T1000 (cell line): ENCODE measurements at places on chromosomes 11 and 22.

- no peak for DNase-seq
These were observed 80.7 kb downstream of the JRKL start for GRCh38 chr11:96470521-96470920.

DNA sequence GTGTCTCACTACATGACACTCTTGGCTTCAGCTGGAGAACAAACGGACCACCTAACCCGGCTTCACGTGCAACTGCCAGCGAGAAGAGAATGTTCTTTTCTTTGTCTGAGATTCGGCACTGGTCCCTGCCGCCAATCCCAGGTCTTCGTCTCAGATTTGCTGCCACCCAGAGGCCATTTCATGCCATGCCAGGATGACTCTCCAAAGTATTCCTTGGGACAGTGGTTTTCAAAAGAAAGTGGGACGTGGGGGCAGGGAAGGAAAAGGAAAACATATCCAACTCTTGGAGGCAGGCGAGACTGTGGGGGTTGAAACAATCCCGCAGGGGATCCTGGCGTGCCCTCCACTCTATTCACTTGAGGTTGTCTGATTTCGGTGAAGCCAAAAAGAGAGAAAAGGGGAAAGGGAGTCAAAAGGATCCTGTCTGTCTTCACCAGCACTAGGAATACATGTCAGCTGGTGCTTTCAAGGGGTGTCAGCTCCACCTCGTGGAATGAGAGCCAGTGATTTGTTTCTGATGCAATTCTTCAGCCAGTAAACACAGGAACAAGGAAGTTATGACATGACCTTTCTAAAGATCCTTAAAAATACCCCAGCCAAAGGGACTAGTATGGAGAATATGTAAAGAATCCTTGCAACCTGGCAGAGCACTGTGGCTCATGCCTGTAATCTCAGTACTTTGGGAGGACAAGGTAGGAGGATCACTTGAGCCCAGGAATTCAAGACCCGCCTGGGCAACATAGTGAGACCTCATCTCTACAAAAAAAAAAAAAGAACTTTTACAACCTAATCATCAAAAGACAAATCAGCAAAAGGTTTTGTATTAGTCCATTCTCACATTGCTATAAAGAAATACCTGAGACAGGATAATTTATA is 41.0 kb upstream of the APLNR start:
- peak; percentile 67 for DNase-seq

- DNase-seq = no peak
These were observed 11.0 kb upstream of the MRPL17 start for GRCh38 chr11:6694229-6694535.

- no peak for DNase-seq
These were observed 3.2 kb upstream of the KCNE3 start for GRCh38 chr11:74470526-74470925.

- no peak for DNase-seq
These were observed 19.4 kb upstream of the SPATA19 start for GRCh38 chr11:133864756-133865155.

- DNase-seq = no peak
These were observed 1.1 kb upstream of the MTMR2 start for GRCh38 chr11:95925011-95925410.

- no peak for DNase-seq
These were observed 13.9 kb upstream of the KCTD17 start for GRCh38 chr22:37037669-37038068.

GRCh38 chr11:112128483-112129121 is 35.3 kb downstream of the IL18 start:
- peak; percentile 18 for DNase-seq

- DNase-seq = no peak
These were observed 111.2 kb upstream of the ALX4 start for GRCh38 chr11:44421090-44421675.

DNA sequence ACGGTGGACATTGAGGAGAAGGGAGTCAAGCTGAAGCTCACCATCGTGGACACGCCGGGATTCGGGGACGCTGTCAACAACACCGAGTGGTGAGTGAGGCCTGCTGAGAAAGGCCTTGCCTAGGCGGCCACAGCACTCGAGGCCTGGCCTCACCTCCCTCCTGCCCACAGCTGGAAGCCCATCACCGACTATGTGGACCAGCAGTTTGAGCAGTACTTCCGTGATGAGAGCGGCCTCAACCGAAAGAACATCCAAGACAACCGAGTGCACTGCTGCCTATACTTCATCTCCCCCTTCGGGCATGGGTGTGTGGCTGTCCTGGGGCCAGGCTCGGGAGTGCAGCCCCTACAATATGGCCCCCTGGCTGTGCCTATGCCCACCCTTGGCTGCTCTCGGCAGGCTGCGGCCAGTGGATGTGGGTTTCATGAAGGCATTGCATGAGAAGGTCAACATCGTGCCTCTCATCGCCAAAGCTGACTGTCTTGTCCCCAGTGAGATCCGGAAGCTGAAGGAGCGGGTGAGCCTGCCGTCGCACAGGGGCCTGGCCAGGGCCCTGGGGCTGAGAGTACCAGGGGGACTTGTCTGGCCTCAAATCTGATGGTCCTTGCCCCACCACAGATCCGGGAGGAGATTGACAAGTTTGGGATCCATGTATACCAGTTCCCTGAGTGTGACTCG is 3.0 kb upstream of the GP1BB start:
- DNase-seq = no peak

- no peak for DNase-seq
These were observed 15.0 kb downstream of the TEAD1 start for GRCh38 chr11:12689029-12689755.

- DNase-seq = no peak
These were observed 496 bp downstream of the EHBP1L1 start for GRCh38 chr11:65576232-65576866.

- no peak for DNase-seq
These were observed 126.9 kb downstream of the CEP164 start for GRCh38 chr11:117454564-117454917.

GRCh38 chr22:26748845-26749244 is 91.5 kb downstream of the MIAT start:
- DNase-seq = no peak

DNA sequence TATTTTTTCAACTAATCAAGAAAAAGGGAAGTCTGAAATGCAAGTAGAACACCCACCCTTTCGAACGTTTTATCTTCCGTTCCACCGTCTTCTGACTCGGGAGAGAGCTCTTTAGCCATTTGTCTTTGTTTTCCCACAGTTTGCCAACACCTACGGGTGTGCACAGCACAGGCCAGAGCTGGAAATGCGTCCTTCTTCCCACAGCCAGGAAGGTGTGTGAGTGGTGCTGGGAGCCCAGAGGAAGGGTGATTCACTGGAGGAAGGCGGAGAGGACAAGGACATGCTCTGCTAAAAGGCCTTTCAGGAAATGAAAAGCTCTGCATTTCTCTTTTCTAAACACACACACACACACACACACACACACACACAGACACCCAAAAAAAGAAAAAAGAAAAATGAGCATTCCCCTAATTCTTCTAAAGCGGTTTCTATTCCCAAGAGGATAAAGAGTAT is 18.5 kb downstream of the ENDOD1 start:
- no peak for DNase-seq

GRCh38 chr22:36349726-36350125 is 38.0 kb downstream of the MYH9 start:
- no peak for DNase-seq

- no peak for DNase-seq
These were observed 4.9 kb upstream of the CCDC86 start for GRCh38 chr11:60836866-60837515.

- DNase-seq = no peak
These were observed 24.1 kb upstream of the CELSR1 start for GRCh38 chr22:46561435-46561905.

GRCh38 chr11:11406652-11407051 is 53.6 kb upstream of the CSNK2A3 start:
- DNase-seq = no peak

DNA sequence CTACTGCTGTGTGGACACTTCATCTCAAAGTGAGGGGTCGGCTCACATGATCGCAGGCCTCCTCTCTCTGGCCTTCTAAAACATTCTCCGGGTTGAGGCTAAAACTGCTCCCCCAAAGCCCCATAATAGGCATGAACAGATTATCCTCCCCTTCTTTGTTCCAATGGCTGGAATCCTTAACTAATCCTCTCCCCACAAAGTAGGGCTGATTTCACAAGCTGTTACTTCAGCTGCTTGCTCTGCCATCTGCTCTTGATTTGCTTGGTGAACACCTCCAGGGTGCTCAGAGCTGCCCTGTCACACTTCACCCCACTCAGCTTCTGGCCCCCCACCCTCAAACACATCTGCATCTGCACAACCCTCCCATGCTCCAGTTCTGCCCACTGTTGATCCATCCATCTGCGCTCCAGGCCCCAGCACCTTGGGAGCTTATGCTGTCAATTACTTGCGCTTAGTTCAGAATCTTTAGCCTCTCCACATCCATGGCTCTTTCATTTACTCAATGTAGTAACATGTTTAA is 173.1 kb upstream of the API5 start:
- no peak for DNase-seq

GRCh38 chr22:49087198-49087597 is 740.5 kb downstream of the BRD1 start:
- no peak for DNase-seq

DNA sequence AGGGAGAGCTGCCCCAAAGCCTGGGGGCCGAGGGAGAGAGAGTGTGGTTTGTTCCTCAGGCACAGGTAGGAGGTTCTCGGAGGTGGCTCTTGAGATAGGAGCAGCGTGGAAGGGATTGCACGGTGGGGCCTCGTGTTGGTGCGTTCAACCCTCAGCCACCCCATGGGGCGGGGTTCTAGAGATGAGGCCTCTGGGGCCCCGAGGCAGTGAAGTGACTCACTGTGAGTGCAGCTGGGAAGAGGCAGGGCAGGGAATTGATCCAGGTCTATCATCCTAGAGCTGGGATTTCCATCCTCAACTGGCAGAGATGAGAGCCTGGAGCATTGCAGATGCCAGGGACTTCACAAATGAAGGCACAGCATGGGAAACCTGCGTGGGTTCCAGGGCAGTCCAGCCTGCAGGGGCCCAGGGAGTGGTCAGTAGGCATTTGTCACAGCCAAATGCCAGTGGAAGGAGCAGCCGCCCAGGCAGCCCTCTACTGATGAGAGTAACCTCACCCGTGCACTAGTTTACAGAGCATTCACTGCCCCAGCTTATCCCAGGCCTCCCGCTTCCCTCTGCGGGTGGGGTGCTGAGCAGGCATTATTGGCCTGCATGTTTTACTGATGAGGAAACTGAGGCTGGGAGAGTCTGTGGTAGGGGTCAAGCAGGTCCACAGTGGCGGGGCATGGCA is 5.1 kb upstream of the SMARCB1 start:
- peak; percentile 73 for DNase-seq

DNA sequence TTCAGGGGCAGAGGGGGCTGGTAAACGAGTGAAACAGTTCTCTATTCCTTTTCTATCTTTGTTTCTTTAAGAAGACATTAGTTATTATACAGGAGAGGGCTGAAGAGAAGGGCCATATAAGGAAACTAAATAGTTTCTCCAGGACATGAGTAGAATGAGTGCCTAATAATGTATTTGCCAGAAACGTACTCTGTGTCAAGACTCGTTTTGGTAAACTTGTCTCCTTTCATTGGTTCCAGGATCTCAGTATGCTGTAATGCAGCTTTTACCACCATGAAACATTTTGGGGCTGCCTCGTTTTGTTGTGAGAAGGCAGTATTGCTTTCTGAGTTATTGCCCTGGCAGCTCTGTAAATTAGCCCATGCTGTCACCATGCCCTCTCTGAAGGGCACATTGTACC is 51.7 kb downstream of the POLD3 start:
- DNase-seq = no peak

- no peak for DNase-seq
These were observed 275.3 kb downstream of the METTL15 start for GRCh38 chr11:28383456-28383855.

GRCh38 chr22:36671404-36671803 is 32.1 kb downstream of the CACNG2 start:
- DNase-seq = no peak

DNA sequence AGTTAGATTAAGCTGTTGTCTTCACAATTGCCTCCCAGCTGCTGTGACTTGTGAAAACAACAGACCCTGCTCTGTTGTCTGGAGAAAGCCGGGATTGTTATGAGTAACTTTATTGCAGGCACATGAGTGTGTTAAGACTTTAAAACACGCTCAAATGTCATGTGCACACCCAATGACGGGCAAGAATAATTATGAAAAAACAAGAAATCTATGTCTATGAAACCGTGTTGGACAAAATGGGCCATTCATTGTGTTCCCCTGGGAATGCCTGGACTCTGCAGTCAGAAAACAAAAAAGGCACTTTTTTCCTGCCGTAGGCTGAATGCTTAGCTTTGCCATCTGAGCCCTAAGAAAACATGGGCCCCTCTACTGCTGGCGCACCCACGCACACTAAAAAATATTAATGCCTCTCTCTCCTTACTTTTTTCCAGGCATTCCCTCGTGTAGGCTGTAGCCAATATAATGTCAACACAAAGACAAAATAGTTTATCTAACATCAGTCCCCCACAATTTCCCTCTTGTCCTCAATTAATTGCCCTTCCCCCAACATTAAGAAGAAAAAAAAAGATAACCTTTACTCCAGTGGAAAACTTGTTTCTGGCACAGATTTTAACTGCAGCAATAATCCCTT is 207.9 kb downstream of the SOX6 start:
- no peak for DNase-seq

DNA sequence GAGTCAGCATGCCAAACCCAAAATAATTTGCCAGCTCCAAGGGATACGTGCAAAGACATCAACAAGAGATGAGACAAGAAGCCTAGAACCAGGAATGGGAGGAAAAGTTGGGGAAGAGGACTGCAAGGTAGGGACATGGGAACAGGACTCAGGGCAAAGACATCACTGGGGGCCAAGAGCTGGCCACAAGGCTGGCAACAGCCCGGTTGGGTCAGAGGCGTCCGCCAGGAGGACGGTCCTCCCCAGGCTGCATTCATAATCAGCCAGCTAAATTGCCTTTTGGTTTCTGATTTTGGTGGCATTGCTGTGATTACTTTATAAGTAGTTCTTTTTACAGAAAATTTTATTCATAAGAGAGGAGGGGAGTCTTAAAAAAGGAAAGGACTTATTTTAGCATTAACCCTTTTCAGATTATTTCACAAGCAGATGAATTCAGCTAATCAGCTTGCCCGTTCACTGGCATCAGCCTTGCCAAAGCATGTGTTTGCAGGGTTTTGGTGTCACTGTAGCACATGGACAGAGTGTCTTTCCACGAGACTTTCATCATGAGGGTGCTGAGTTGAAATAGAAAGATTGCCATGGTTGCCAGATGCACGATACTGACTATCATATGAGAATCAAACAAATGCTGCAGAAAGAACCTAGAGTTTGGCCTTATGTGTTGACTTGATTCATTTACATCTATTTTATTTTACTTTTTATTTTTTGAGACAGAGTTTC is 23.2 kb upstream of the NAV2 start:
- DNase-seq = no peak

DNA sequence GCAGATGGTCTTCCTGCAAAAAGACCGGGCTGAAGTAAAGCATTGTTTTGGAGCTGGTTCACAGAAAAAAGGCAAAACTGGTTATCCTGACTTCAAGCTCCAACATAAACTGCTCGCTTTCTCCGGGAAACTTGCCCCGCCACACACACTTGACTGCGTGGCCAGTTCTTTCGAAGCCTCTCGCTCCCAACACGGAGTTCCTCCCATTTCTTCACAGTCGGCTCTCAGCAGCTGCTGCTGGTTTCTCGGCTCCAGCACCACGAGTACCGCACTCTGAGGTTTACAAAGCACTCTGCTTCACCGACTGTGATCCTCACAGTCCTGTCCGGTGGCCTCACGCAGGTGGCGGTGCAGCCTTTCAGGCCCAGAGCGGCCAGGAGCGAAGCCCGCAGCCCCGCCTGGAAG is 264 bp downstream of the CHEK1 start:
- no peak for DNase-seq
